ENCODE measurements at places on chromosomes 4 and X. TPM values are rescaled to one million over a fixed set of nuclear protein-coding genes. Genes with fewer than 3 reads are reported as not detected.

DNA sequence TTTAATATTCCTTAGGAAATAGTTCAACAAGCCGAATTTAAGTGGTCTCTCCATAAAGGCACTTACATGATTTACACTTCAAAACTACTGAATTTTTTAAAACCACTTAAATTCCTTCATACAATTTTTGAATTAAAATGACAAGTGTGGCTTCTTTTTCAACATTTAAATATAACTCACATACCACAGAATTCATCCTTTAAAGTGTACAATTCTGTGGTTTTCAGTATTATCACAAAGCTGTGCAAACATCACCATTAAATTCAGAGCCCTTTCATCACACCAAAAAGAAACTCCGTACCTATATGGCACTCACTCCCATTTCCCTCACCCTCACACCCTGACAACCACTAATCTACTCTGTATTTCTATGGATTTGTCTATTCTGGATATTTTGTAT is 200.9 kb upstream of the MAB21L2 start:
- no peaks in the 10 kb centered on the region for H3K27me3 ChIP-seq
- H3K36me3 ChIP-seq, result no peaks in the 10 kb centered on the region
- no peaks in the 10 kb centered on the region for H3K4me1 ChIP-seq
- H3K4me3 ChIP-seq, result no peak overlapping the region

DNA sequence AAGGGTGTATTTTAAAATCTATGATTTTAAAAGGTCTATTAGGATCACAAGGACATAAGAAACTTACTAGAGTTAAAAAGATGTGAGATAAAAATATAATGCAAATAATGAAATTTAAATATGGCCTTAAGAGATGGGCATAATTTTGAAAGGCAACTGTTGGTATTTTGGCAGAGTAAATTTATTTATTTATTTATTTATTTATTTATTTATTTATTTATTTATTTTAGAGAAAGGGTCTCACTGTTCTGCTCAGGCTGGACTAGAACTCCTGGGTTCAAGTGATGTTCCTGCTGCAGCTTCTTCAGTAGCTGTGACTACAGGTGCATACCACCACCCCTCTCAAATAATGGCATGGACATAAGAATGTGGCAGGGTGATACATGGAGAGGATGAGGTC is 932.1 kb upstream of the LCORL start:
- no peak for DNase-seq
- H3K4me3 ChIP-seq, result no peak overlapping the region
- no peaks in the 10 kb centered on the region for H3K27me3 ChIP-seq
- H3K36me3 ChIP-seq, result no peaks in the 10 kb centered on the region
- H3K4me1 ChIP-seq, result no peaks in the 10 kb centered on the region
- no peak overlapping the region for H3K27ac ChIP-seq

DNA sequence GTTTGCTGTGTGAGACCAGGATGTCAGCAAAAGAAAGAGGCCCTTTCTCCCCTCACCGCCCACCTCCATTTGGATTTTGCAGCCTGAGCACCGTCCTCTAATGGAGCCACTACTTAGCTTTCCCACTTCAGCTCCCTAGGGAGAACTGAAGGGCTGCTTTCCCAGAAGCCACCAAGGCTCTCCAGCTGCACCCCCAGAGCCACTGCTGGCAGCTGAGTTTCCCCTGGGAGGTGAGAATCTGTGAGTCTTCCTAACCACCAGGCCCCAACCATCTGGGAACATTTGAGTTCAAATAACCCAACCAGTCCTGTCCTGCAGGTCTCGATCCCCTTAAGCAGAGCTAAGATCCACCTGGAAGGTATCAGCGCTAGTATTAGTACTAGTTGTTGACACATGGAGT is 173.1 kb upstream of the USP9X start:
- H3K4me1 ChIP-seq, result no peaks in the 10 kb centered on the region
- no peak for DNase-seq
- no peaks in the 10 kb centered on the region for H3K36me3 ChIP-seq
- H3K27ac ChIP-seq, result no peak overlapping the region
- H3K4me3 ChIP-seq, result no peak overlapping the region

DNA sequence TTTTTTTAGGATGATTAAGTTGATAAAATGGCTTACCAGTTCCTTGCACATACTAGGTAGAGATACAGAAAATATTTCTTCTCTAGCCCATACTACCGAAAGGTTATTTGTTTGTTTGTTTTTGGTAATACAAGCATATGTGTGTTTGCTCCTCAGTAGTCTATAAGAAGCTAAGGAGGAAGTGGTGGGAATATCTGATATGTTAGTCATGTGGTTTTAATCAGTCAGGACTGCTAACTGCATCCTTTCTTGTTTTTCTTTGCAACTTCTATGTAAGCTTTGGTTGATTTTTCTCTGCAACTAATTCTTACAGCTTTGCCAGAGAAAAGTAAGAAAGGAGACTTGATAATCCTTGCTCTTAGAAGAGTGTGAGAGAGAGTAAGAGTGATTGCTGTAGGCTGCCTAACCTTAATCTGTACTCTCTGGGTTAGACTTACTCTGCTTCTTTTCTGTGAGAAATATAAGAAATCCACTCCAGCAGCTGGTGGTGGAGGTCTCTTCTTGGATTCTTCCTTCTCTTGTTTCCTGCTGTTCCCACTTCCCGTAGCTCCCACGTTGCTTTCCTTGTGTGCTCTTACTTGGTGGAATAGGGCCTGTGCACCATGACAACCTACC is 28.3 kb downstream of the SEPTIN11 start:
- DNase-seq, result no peak
- no peaks in the 10 kb centered on the region for H3K27me3 ChIP-seq
- peaks cover 32% of the 10 kb centered on the region for H3K4me1 ChIP-seq
- peaks cover 27% of the 10 kb centered on the region for H3K36me3 ChIP-seq

Gene TBX22
- total RNA-seq, result not detected

- no peak overlapping the region for H3K27ac ChIP-seq
- DNase-seq, result no peak
- H3K36me3 ChIP-seq, result no peaks in the 10 kb centered on the region
- H3K4me3 ChIP-seq, result no peak overlapping the region
These were observed 504.5 kb upstream of the FRG1 start for GRCh38 chr4:189436207-189436606.

- peaks cover 1% of the 10 kb centered on the region for H3K36me3 ChIP-seq
- DNase-seq, result peak; percentile 35
- H3K27me3 ChIP-seq, result peaks cover 54% of the 10 kb centered on the region
- H3K4me1 ChIP-seq, result peaks cover 11% of the 10 kb centered on the region
These were observed 2.9 kb upstream of the FAT1 start for GRCh38 chr4:186726426-186727168.

- H3K36me3 ChIP-seq, result no peaks in the 10 kb centered on the region
- DNase-seq, result no peak
- no peak overlapping the region for H3K27ac ChIP-seq
- H3K4me3 ChIP-seq, result no peak overlapping the region
These were observed 82.9 kb downstream of the LAS1L start for GRCh38 chrX:65451663-65452062.
